Ureter (tissue), 1 donor: ENCODE measurements at places on chromosomes 12 and 14.

- DNase-seq = no peak
Measured at GRCh38 chr14:51107801-51108200, 12.9 kb upstream of the TRIM9 start.

DNA sequence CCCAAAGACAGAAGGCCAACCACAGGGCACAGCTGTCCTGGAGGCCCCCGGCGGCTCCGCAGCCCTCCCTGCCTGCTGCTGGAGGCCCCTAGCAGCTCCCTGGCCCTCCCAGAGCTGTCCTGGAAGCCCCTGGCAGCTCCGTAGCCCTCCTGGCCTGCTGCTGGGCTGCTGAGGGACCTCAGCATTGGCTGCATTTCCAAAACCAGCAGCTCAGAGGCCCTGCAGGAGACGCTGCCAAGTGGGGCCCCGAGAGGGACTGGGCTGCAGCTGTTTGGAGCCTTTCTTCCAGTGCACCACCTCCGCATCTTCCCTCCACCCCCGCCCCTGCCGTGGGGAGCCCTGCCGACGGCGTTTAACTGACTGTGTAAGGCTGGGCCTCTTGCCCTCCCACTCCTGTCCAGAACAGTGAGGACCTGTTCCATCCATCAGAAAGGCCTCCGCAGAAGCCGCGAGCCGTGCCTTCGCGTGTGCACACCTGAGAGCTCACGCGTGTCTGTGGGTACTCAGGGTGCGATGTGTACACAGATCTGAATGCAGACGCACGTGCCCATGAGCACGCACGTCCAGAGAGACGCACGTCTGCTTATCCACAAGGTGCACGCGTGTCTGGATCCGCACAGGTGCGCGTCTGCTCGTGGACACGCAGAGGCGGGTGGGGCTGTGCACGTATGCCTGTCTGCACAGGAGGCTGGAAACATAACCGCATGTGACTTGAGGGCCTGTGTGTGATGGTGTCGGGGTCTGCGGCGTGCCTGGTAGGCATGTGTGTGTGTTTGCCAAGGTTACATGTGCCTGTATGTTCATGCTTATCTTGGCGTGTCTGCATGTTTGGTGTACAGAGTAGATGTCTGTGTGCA lies 57.0 kb upstream of the FBRSL1 start:
- no peak for DNase-seq

DNA sequence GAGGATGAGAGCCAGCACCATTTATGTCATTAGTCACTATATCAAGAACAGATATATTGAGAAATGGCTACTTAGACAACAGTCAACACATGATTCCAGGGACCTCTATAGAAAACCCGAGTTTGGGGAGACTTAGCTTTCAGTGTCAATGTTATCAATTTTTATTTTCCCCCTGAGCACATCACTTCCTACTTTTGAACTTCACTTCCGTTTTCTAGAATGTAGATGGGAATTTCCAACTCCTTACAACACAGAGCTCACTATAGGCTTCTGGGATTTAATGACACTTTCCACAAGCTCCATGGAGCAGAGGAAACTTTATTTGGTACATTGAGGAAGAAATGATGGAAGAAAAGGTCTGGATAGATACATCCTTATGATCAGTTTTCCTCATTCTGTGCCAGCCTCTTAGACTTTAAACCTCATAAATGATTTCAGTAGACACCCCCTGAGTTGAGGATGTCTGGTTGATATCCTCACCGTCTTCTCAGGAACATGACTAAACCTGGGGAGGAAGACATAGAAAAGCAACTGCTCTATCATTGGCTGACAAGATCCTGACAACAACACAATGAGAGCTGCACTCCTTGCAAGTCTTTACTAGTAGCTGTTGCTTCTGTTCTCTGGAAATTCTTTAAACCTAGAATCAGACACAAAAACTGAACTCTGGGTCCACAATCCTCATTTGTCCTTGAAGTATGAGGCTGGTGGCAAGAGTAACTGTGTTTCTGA lies 449.4 kb upstream of the OR4E1 start:
- no peak for DNase-seq

DNA sequence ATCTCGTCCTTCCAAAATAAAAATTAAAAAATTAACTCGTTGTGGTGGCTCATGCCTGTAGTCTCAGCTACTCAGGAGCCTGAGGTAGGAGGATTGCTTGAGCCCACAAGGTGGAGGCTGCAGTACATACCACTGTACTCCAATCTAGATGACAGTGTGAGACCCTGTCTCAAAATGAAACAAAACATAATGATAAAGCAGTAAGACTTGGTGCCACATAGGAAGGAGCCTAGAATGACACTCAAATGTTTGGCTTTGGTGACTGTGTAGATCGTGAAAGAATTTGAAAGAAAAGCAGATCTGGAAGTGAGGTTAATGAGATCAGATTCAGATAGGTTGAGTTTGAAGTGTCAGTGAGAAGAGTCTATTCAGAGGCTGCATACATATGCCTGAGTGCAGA lies 150.1 kb upstream of the ATP2B1 start:
- DNase-seq = no peak

DNA sequence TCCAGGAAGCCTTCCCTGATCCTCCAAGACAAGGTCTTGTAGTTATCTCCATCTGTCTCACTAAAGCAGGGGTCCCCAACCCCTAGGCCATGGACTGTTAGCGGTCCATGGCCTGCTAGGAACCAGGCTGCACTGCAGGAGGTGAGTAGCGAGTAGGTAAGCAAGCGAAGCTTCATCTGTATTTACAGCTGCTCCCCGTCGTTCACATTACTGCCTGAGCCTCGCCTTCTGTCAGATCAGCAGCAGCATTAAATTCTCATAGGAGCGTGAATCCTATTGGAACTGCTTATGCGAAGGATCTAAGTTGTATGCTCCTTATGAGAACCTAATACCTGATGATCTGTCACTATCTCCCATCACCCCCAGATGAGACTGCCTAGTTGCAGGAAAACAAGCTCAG lies 12.4 kb upstream of the NFYB start:
- DNase-seq = no peak

DNA sequence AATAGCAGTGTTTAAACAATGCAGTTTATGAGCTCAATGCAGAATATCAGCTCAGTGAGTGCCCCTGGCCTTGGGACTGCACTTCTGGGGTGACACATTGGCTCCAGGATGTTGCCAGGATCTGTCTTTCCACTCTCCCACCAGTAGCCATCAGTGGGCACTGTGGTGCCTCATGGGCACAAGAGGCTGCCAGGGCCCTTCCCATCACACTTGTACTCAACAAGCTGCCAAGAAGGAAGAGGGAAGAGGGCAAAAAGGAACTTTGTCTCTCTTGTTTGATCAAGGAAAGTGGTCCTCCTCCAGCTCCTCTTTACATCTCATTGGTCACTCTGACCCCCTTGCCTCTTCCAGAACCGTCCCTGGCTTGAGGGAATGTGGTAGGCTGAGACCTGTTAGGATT lies 115.9 kb downstream of the AACS start:
- no peak for DNase-seq

GRCh38 chr12:90899456-90900182 lies 55.4 kb downstream of the CCER1 start:
- DNase-seq = no peak

GRCh38 chr14:79467835-79468234 lies 743.5 kb downstream of the DIO2 start:
- no peak for DNase-seq

DNA sequence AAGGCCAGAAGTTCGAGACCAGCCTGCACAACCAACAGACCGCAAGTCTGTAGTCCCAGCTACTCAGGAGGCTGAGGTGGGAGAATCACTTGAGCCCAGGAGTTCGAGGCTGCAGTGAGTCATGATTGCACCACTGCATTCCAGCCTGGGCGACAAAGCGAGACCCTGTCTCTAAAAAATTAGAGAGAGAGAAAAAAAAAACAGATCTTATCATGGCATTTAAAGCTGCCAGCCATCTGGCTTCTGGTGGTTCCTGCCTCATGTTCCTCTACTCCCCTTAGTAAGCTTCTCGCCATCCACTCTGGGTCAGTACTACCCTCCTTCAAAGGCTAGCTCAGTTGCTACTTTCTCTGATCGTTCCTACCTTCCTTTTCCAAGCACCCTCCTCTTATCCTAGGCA lies 16.1 kb downstream of the CLSTN3 start:
- no peak for DNase-seq

DNA sequence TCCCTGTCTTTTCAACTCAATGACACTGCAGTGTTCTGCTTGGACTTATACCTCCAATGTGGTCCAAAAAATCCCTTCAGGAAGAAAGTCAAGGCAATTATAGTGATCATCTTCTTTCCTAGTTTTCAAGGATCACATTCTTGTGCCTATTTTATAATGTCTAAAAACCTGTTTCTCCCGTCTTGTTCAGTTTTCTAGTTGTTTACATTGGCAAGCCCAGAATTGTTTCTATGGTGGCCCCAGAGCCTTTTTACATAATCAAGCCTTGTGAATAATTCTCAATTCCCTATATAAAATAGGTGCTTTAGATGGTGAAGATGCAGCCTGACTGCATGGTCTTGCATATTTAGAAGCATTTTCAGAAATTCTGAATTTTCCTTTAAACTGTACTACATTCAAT lies 14.5 kb upstream of the LDHB start:
- no peak for DNase-seq

DNA sequence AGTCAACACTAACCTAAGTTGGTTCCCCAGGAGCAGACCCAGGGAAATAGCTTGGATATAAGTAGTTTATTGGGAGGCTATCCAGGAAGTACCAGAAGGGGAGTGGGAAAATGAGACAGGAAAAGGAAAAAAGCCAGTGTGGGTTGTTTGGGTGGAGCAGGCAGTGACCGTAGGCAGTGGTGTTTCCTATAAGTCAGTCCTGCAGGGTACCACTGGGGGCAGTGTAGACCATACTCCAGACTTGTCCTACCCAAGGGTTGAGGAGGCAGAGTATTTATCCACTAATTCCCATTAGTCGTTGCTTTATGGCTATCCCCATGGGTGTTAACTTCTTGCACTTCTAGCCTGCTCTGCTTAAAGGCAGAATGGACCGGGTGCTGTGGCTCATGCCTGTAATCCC lies 6.4 kb upstream of the CCDC60 start:
- no peak for DNase-seq

DNA sequence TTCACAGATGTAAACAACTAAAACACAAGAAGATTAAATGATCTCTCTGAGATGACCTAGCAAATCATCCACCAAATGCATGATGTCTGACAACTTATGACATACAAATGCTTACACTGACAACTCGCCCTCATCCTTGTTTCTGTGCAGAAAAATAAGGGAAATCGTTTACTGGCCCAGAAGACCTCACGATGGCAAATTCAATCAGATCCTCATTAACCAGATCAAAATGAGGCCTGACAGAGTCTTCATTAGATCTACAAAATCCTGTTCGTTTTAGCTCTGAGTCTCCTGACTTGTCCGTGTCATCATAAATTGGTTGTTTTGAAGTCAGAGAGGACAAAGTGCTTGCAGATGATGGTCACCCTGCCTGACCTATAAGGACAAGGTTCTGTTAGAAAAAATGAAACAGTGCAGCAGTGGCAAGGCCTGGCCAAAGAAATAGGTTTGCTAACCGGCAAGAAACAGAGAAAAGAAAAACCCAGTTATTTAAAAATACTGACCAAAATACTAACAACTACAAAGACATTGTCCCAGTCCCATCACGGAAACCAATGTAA lies 109.5 kb downstream of the BTG1 start:
- no peak for DNase-seq

- no peak for DNase-seq
Measured at GRCh38 chr14:94401083-94401482, 12.7 kb upstream of the SERPINA1 start.

DNA sequence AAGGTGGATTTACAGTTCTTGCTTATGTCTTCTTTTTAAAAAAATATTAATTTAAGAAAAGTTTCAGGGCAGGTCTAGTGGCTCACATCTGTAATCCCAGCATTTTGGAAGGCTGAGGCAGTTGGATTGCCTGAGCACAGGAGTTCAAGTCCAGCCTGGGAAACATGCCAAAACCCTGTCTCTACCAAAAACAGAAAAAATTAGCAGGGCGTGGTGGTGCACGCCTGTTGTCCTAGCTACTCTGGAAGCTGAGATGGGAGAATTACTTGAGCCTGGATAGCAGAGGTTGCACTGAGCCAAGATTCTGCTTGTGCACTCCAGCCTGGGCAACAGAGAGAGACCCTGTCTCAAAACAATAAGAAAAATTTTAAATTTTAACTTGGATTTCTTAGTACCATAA lies 5.4 kb upstream of the TAS2R46 start:
- no peak for DNase-seq

DNA sequence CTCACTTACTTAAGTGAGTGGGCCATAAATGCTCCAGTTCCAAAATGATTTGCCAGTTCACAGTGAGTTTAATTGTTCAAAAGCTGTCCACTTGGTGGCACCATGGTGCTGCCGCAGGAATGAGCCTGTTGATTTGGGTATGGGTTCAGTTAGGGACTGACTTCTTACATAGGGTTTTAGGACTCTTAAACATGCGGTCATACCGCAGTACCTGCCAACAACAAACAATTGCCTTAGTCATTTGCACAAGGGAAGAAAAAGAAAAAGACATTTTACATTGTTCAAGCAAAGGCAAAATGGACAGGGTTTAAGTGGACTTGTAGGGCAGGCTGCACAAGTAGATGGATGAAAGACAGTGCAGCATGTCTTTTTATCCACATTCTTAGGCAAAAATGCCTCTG lies 80.0 kb upstream of the DBX2 start:
- DNase-seq = no peak

- DNase-seq = no peak
Measured at GRCh38 chr14:69154779-69155178, 1.9 kb upstream of the DCAF5 start.

GRCh38 chr14:64715628-64716412 lies 11.6 kb downstream of the PLEKHG3 start:
- DNase-seq = no peak

DNA sequence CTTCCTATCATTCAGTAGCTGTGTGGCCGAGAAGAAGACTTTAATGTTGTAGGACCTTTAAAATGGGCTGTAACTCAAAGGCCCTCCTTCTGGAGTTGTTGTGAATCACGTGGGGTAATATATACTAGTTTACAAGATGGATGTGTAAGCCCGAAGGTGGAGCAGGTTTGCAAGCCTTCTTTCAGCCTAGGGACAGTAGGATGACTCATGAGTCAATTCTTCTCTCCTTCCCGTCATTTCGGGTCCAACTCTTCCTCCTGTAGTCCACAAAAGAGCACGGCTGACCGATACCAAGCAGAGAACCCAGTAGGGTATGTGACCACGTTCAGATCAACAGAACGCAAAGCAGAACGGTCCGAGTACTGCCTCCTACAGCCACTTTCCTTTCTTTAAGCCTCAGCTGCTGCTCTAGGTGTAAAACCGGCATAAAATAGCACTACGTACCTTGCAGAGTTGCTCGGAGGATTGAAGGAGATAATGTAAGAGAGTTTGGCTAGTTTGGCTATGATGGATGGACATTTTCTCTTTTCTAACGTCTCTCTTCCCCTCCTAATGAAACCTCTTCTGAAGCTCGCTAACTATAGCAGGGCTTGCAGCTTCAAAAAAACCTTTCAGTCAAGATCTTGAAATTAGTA lies 1.3 kb upstream of the RASSF3 start:
- DNase-seq = no peak

DNA sequence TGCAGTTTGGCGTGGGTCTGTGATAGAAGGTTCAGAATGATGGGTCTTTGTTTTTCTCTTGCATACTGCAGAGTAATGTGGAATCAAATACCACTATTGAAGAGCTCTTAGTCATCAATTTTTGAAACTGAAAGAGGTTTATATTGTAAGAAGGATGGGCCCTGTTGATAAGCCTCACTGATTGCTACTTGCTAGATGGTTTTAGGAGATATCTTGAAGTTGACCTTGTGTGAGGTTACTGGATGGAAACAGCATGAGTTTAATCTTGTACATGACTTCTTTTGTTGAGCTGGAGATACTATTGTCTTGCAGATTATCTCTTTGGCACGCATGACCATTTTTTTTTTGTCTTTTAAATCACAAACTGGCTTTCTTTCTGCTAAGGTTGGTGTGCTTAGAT lies 13.8 kb downstream of the BICD1 start:
- DNase-seq = no peak

- no peak for DNase-seq
Measured at GRCh38 chr14:68230950-68231717, 411.6 kb downstream of the RAD51B start.
